ENCODE measurements at places on chromosomes 2 and 18. TPM values are rescaled to one million over a fixed set of nuclear protein-coding genes. Genes with fewer than 3 reads are reported as not detected.

GRCh38 chr2:43203373-43203772 is 23.0 kb downstream of the ZFP36L2 start:
- H3K4me1 ChIP-seq, result peaks cover 18% of the 10 kb centered on the region
- no peaks in the 10 kb centered on the region for H3K27me3 ChIP-seq
- H3K27ac ChIP-seq, result no peak overlapping the region
- DNase-seq, result no peak

DNA sequence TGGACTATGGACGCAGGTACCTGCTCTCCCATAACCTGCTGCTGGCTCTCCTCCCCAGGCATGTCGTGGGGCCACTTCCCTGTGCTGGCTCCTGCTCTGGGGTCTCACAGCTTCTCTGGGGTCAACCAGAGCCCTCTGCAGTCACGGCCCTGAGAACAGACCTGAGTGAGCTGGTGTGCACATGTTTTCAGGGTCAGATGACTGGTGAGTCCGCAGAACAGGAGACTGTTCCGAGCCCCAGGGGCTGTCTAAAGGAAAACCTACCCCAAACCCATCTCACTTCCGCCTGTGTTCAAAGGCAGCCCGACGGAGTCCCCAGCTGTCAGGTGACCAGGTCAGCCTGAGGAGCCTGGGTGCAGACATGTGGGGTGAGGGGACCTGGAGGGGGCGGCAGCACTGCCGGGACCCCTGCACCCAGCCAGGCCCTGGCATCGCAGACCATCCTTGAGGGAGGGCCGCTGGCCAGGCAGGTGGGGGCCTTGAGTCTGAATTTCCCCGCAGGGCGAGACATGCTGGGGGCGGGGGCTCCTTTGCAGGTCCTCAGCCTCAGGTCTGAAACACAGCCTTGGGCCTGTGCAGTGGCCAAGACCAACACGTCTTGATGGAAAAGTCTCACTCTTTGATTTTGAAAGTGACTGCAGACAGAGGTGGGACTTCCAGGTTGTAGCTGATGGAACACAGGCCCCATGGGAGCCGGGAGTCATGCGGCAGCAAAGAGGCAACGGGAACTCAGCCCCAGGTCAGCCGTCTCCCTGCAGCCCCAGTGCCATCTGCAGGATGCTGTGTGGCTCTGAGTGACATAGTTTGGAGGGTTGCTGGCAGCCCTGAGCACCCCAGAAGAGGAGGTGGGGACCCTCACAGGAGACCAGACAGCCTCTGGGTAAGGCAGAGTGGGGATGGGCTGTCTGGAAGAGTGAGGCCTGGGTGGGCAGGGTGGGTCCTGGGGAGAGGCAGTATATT is 65.3 kb downstream of the TWIST2 start:
- H3K27me3 ChIP-seq, result no peaks in the 10 kb centered on the region
- H3K27ac ChIP-seq, result no peak overlapping the region
- DNase-seq, result no peak
- no peak overlapping the region for H3K4me3 ChIP-seq
- H3K36me3 ChIP-seq, result no peaks in the 10 kb centered on the region

SCYGR3 gene
- not detected for total RNA-seq

SP100 gene
- total RNA-seq, result 82.7 TPM

ANKRD29 gene
- total RNA-seq, result not detected

All from CD8-positive, alpha-beta memory T cell (primary cell).